ENCODE measurements at places on chromosomes 3 and 15.

DNA sequence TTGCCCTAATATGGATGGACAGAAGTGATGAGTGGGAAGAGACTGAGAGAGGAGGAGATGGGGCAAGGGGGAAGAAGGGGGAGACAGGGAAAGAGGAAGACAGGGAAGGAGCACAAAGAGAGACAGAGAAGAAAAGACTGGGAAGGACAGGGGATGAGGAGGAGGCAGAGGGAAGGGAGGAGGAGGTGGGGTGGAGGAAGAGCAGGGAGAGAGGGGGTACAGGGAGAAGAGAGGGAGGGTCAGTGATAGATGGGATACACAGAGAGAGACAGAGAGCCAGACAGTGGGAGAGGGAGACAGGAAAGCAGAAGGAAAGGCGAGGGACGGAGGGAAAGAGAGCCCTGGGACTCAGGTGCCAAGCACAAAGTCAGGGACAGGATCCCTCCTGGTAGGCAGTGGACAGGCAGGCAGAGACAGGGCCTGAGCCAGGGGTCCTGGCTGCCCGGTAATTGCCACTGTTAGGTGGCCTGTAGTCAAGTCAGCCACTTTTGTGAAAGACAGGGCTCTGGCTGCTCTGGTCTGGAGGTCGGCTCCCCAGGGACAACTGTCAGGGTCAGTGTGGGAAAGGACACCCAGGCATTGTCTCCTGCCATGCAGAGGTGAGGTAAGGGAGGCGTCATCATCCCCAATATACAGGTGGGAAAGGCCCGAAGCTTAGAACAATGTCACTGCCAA, 9.8 kb downstream of the VILL start:
- peak; percentile 3 for DNase-seq

- DNase-seq = no peak
Observed at GRCh38 chr15:92316586-92317295, 76.9 kb upstream of the ST8SIA2 start.

DNA sequence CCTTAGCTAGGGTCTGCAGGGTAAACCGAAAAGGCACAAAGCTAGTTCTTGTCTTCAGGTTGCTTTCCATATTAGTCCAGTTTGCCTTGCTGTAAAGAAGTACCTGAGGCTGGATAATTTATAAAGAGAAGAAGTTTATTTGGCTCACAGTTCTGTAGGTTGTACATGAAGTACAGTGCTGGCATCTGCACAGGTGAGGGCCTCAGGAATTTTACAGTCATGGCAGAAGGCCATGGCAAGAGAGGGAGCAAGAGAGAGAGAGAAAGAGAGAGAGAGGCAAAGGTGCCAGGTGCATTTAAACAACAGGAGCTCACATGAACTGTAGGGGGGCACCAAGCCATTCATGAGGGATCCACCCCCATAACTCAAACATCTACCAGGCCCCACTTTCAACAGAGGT, 26.9 kb downstream of the TRIM42 start:
- no peak for DNase-seq

DNA sequence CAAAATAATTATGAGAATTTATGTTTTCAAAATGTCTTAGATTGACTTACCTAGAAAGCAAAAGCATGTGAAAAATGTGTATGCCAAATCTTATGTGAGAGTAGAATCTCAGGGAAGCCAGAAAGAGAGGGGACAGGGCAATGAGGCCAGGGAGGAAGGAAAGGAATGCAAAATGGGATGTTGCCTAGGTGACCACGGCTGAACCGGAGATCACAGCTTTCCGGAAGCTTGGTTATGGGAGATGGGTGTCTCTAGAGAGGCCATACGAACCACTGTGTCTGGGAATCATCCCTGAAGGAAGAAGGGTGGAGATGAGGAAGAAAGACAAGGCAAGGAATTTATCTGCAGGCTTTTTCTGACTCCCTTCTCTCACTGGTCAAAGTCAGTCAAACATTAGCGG, 76.0 kb downstream of the SUCLG2 start:
- DNase-seq = no peak

- no peak for DNase-seq
Observed at GRCh38 chr3:77536038-77536775, 496.3 kb downstream of the ROBO2 start.

GRCh38 chr3:12532182-12532581, 13.1 kb downstream of the MKRN2OS start:
- DNase-seq = no peak

DNA sequence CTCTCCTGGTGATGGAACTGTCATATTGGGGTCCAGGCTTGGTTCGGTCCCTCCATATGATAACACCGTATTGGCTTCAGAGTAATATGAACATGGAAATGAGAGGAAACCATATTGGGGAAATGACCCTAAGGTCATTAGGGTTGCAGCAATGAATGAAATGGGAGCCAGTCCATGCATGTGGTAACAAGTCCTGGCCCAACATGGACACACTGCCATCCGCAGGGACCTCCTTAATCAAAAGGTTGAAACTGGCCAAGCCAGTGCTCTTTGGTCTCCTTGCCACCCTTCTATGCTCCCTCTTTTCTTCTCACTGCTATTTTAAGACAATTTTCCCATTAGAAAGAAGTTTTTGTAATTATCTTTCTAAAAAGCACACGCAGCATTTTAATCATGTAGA, 8.3 kb downstream of the SHC4 start:
- no peak for DNase-seq

GRCh38 chr3:27669591-27669990, 52.5 kb downstream of the EOMES start:
- DNase-seq = no peak

GRCh38 chr15:99443056-99443756, 122.6 kb upstream of the MEF2A start:
- DNase-seq = no peak

GRCh38 chr15:52790941-52791751, 1.0 kb upstream of the ONECUT1 start:
- DNase-seq = peak; percentile 11

GRCh38 chr15:25734680-25735355, 128.3 kb downstream of the ATP10A start:
- DNase-seq = no peak

Measured in activated naive CD4-positive, alpha-beta T cell treated with anti-CD3 and anti-CD28 coated beads, Interleukin-2, amount 50 U/mL, for 16 hours (primary cell).